Activated naive CD4-positive, alpha-beta T cell treated with anti-CD3 and anti-CD28 coated beads for 36 hours (primary cell): ENCODE measurements at places on chromosomes 16 and 17.

DNA sequence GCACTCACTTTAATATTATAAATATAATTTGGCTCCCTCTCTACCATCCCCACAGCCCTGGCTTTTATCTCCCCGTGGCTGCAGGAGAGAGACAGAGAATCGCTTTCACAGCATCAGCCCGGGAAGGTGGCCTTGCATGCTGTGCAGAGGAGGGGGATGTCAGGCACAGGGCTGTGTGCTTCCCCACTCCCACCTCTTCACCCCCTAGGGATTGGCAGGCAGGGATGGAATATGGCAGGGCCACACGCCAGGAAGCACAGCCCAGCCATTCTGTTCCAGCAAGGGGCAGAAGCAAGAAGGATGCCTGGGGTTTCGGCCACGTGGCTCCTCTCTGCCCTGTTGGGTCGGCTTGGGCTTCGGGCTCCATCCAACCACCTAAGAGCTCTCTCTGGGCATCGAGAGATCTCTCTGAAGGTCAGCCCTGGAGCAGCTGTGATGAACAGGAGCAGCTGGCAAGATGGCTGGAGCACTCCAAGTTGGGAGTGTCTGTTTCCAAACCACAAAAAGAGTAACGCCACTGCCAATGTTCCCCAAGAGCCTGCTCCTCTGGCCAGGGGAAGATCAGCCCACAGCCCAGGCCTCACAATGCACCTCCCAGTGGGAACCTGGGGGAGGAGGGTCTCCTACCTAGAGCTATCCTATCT, 223.2 kb downstream of the C16orf78 start:
- DNase-seq: no peak

- no peak for DNase-seq
These were observed 23.8 kb downstream of the TSC2 start for GRCh38 chr16:2071454-2072202.

GRCh38 chr16:56711862-56712261, 18.1 kb upstream of the NUP93 start:
- no peak for DNase-seq

GRCh38 chr17:16443511-16444257, 28.3 kb downstream of the TRPV2 start:
- no peak for DNase-seq

GRCh38 chr16:11029948-11030347, 85.6 kb downstream of the CLEC16A start:
- DNase-seq: no peak

GRCh38 chr17:82912484-82913089, 72.8 kb upstream of the ZNF750 start:
- no peak for DNase-seq

DNA sequence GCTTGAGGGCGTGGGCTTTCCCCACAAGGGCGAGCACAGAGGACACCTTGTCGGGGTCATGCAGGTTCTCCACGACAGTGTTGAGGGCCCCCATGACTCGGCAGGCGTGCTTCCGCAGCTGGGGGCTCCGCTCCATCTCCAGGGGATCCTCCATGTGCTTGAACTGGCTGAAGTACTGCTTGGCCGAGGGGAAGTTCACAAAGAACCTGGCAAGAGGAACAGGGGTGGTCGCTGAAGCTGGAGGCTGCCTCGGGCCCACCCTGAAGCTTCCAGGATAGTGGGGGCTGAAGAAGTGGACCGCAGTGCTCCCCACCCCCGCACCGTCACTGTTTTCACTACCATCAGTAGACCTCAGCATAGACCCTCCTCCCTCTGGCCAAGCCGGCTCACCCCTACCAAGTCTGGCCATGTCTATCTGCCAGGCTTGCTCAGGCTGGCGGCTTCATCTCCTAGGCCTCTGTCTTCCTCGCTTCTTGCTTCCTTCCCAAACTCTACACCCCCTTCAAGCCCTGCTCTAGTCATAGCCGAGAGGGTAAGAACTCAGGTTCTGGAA, 5.9 kb downstream of the CYGB start:
- DNase-seq: no peak

DNA sequence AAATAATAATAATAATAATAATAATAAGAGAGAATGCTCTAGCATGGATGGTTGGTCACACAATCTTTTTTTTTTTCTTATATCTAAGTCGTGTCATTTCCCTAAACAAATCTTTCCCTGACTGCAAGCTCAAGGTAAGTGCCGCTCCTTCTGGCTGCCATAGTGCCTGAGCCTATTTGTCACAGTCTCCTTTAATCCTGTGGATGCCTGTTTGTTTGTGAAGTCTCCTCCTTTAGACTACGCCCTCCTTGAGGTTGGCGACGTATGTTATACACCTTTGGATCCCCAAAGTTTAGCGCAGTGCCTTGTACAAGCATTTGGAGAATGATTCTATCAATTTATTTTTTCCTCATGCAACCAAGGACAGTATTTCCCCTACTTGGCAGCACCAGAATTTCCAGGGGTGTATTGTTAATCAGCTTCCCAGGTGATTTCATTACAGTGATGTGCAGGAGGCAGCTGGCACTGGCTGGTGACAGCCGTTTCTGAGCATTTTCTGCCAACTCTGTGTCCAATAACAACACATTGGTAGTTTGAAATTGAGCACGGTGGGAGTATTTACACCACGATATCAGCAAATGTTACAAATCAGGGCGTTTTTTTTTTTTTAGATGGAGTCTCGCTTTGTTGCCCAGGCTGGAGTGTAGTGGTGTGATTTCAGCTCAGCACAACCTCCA, 26.6 kb downstream of the TMEM238L start:
- no peak for DNase-seq

- peak; percentile 77 for DNase-seq
These were observed 51.2 kb downstream of the RMI2 start for GRCh38 chr16:11396241-11397048.

- no peak for DNase-seq
These were observed 4.3 kb downstream of the TSR3 start for GRCh38 chr16:1347286-1347855.

DNA sequence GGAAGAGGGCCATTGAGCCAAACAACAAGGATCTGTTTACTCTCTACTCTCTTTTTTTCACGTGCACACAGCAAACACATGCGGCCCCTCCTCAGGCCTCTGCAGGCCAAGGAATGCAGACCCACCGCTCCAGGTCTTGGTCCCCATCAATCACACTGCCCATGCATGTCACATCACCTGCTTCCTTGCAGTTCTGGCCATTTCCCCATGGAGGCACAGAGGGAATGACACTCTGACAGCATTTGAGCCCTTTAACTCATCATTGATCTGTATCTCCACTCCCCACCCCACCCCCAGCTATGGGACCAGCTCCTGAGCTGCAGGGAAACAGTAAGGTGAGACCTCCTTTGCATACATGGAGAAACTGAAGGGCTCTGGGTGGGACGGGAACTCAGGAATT, 45.9 kb upstream of the MEIOC start:
- no peak for DNase-seq

- DNase-seq: no peak
These were observed 79.3 kb downstream of the MRC2 start for GRCh38 chr17:62706598-62707424.

DNA sequence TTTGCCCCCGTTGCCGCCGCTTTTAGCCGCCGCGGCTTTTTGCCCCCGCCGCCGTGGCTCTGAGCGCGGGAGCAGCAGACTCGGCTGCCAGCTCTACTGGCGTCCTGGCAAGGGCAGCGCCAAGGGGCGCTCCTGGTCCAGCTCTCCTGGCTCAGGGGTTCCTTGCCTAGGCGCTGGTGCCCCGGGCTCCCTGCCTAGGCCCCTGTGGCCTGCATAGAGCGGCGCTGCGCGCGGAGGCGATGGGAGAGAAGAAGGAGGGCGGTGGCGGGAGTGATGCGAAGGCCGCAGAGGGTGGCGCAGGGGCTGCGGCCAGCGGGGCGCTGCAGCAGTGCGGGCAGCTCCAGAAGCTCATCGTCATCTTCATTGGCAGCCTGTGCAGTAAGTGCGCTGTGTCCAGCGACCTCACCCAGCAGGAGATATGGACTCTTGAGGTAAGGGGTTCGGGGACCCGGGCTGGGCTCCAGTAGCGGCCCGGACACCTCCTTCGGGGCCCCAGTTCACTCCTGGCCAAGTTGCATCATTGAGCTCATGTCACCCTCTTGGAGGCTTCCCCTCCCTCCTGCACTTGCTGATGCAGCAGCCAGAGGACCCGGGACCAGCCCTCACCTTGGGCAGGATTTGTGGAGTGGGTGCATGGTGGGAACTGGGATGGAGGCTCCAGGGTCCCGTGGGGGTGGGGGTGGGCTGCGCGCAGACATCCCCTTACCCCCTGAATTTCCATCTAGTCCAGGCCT, 1344.4 kb downstream of the TP53TG3F start:
- DNase-seq: no peak

DNA sequence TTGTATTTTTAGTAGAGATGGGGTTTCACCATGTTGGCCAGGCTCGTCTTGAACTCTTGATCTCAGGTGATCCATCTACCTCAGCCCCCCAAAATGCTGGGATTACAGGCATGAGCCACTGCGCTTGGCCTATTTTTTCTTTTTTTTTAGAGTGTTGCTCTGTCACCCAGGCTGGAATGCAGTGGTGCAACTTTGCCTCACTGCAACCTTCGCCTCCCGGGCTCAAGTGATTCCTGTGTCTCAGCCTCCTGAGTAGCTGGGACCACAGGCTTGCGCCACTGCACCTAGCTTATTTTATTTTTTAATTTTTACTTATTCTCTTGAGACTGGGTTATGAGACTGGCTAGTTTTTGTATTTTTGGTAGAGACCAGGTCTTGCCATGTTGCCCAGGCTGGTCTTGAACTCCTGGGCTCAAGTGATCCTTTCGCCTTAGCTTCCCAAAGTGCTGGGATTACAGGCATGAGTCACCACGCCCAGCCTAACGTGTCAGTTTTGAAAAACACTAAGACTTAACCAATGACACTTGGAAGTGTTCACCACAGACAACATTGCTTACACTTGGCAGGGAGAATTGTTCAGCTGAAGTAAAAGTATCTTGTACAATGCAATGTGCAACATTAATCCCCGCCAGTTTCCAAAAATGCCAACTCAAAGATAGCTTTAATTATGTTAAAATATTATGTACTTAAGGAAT, 26.9 kb downstream of the ATAD5 start:
- DNase-seq: no peak

GRCh38 chr16:85615014-85615851, 2.1 kb downstream of the GSE1 start:
- peak; percentile 68 for DNase-seq

DNA sequence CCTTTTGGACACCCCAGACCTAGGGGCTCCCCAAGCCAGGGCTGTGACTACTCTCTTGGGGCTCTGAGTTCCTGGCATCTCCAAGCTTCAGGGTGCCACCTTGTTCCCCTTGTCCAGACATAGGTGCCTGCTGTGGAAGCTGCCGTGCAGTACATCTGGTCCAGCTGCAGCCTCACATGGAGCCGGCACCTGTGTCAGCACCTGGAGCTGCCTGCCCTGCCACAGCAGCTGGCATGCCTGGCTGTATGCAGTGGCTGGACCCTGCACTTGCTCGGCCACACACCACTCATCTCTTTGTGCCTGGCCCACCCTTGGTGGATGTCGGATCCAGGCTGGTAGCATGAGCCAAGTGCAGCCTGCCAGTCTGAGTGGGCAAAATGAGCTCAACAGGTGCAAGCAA, 775.8 kb downstream of the CDH11 start:
- DNase-seq: no peak

GRCh38 chr17:73043686-73044581, 48.6 kb downstream of the SLC39A11 start:
- no peak for DNase-seq

DNA sequence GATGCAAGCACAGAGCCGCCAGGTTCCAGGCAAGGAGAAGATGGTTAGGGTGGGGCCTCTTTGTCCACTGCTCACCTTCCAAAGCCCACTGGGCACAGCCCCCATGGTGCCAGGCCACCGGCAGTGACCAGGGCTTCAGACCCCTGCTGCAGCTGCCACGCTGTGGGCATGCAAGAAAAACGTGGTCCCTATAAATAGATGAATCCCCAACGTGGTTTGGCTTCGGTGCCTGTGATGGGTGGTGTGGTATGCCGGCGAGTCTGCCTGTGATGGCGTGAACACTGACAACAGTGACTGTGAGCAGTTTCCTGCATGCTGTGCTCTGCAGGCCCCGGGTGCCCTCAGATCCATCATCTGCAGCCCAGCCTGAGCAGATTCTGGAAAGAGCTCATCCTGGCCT, 36.6 kb downstream of the RAB11FIP4 start:
- no peak for DNase-seq

- DNase-seq: peak; percentile 24
These were observed 7.6 kb downstream of the MRM1 start for GRCh38 chr17:36608794-36609497.

DNA sequence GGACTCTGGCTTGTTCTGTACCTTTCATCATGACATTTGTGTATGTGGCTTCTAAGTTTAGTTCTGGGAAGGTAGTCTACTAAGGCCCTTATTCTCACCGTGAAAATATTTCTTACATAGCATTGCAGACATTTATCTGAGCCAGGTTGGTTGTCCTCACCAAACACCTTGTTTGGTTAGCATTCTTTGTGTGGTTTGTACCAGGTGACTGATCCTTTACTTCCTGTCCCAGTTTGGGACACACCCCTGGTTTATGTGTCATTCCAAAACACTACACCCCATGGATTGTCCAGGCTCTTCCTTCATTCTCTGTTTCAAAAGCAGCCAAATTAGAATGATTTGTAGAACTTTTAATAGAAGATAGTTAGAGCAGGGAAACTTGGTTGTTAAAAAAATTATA, 23.2 kb upstream of the DUSP14 start:
- DNase-seq: no peak

DNA sequence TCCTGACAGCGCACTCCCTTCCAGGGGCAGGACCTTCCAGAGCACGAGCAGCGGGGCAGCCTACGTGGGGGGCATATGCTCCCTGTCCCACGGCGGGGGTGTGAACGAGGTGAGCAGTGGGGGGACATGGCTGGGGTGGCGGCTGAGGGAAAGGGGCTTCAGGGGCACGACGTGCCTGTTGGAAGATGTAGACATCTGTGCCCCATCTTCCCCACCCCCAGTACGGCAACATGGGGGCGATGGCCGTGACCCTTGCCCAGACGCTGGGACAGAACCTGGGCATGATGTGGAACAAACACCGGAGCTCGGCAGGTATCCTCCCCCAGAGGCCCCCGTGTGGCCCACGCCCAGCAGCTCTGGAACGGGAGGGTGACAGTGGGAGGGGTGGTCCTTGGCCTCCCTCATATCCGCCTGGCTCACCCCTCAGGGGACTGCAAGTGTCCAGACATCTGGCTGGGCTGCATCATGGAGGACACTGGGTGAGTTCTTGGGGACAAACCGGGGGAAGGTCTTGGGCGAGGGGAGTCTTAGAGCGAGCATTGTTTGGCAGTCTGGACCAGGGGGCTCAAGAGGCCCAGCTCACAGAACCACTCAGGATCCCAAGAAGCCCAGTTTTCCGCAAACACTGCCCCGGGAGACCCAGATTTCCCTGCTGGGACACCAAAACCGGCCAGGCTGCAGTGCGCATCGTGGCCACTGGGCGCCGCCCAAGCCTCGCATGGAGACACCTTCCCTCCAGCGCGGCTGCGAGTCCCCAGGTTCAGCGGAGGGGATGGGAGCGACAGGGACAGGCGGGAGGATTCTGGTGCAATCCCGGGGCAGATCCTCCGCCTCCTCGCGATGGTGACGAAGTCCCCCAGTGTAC, 15.7 kb downstream of the ADAM11 start:
- DNase-seq: peak; percentile 93

DNA sequence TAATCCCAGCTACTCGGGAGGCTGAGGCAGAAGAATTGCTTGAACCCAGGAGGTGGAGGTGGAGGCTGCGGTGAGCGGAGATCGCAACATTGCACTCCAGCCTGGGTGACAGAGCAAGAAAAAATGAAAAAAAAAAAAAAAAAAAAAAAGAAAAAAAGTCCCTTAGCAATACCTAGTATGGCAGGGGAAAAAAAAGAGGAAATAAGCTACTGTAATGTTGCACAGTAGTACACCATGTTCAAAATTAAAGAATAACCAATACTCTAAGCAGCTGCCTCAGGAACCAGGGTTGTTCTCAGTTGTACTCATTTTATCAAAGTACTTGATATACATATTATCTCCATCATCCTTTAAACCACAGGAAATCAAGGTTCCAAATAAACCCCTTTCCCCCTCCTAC, 17.3 kb upstream of the TXNDC11 start:
- no peak for DNase-seq
